ENCODE measurements at places on chromosomes 5 and 9.

GRCh38 chr9:312596-313320, 98.1 kb downstream of the DOCK8 start:
- no peak for DNase-seq

- no peak for DNase-seq
These were observed 42.3 kb upstream of the SEMA6A start for GRCh38 chr5:116616876-116617275.

GRCh38 chr9:89022001-89022759, 30.9 kb downstream of the S1PR3 start:
- DNase-seq: no peak

DNA sequence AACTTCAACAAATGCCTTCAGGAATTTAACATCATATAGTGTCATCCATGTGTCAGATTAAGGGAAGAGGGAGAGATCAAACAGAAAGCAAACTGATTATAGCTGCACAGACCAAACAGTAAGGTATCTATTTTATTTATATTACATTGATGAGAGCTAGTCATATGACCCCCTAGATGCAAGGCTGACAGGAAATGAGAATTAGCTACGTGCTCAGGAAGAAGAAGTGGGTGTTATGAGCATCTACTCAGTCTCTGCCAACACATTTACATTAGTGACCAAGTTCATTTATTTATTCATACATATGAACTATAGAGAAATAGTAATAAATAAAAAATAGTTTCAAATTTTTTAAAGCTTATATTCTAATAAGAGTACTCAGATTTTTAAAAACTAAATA, 787.3 kb downstream of the KCTD16 start:
- no peak for DNase-seq

DNA sequence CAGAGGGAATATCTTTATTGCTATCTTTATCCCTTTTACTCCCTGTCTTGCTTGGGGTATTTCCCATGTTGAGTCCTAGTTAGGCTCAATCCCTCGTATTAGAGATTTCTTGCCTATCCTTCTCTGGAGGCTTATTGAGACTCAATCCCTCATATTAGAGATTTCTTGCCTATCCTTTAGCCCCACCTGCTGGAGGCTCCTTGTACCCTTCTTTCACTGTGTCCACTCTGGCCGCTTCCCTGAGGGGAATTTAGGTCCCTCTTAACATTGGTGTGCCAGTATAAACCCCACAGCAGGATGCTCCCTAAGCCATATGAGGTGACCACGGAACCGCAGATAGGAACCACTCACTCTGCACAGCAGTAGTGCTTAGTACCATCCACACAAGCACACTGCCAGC, 110.7 kb upstream of the MAMDC2 start:
- no peak for DNase-seq

GRCh38 chr9:1747417-1747967, 267.7 kb upstream of the SMARCA2 start:
- DNase-seq: no peak

GRCh38 chr9:85408494-85408893, 333.3 kb downstream of the AGTPBP1 start:
- no peak for DNase-seq

DNA sequence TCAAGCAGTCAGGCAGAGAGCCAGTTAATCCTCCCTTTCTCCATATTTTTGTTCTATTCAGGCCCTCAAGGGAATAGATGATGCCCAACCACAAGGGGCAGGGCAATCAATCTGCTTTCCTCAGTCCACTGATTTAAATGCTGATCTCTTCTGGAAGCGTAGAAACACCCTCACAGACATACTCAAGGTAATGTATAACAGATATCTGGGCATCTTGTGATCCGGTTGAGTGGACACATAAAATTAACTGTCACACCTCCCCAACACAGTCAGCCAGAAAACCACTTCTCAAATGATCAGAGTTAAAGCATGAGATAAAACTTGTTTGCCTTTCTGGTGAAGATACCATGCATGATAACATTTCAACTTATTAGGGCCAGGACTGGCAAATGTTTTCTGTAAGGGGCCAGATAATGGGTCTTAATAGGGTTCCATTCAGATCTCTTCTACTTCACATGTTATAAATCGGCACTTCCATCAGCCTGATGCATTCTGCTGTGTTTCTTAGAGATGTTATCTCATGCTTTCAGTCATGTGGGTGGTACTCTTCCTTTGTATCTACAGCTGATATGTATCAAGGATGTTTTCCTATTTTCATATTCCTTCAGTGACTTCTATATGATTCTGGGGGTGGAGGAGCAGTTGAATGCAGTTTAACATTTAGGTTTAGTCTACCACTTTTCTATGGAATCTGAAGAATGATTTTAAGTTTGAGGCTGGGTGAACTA, 58.9 kb upstream of the CNTLN start:
- no peak for DNase-seq

DNA sequence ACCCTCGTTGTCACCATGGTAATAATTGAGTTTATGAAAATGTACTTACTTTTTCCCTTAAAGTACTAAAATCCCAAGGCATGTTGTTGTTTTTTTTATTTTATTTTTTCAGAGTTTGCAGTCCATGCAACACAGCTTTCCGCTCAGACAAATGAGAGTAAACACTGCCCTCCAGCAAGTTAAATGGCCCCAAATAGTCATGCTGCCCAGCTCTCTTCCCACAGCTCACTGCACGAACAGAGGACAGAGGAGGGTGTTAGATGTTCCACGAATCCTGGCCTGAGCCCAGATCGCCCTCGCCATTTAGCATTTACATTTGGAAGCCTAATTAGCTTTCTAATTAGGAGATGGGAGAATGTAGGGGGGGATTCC, 1.9 kb downstream of the NIM1K start:
- no peak for DNase-seq

- DNase-seq: no peak
These were observed 223.6 kb upstream of the EFNA5 start for GRCh38 chr5:107894361-107894760.

DNA sequence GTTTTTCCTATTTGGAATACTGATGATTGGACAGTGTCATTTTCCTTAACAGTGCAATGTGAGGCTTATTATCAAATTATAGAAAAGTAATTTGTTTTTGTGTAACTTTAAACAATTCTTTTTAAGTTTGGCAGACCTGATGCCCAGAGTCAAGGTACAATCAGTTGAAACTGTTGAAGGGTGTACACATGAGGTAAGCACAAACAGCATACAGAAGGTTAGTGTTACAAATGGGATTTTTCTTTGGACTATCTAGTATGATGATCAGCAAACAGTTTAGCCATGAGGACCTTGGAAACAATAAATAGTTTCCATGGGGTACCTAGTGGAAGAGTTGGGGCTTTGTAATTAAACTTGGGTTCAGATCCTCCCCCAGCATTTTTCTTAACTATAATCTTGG, 16.2 kb downstream of the MTREX start:
- no peak for DNase-seq

- DNase-seq: no peak
These were observed 99.9 kb downstream of the ICE1 start for GRCh38 chr5:5522336-5522735.

- DNase-seq: no peak
These were observed 343.2 kb downstream of the ACTL7B start for GRCh38 chr9:108512426-108513173.

DNA sequence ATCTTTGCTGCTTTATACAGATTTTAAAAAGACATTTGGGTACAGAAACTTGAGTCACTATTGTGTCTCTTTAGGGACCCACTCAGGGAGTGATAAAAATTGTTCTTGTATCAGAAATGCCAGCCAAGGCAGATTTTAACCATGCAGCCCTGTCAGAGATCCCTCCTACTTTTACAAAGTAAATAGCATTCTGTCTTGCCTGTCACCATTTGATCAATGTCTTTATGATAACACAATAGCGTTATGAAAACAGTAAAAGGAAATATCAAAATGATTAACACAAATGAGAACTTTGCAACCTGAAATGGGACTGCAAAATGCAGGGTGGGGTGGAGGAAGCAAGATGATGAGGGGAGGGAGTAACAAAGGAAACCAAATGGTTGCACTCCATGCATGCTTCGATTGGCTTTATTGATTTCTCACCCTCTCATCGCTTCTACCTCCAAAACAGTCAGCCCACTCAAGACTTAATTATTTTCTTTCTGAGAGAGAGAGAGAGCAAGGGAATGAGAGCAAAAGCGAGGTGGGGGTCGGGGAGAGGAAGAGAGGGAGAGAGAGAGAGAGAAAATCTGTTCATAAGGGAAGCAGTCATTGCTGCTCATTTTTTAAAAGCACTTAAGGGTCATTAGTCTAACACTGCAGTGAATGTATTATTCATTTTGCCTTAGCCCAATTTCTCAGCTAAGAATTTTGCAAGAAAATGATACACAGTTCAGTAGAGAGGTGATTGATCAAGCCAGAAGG, 576.5 kb downstream of the CSNK1G3 start:
- DNase-seq: no peak

DNA sequence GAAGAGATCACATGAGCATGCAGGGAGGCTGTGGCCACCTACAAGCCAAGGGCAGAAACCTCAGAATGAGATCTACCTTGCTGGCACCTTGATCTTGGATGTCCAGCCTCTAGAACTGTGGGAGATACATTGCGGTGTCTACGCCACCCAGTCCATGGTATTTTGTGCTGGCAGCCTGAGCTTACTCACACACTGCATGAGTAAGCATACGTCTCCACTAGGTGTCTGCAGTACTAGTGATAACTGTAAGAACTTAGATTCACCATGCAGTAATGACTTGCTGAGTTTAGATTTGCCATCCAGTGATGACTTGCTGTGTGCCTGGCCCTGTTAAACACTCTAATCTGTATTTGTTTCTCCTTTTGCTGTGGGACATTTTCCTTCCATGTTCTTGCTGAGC, 417.7 kb downstream of the GADD45G start:
- DNase-seq: no peak

DNA sequence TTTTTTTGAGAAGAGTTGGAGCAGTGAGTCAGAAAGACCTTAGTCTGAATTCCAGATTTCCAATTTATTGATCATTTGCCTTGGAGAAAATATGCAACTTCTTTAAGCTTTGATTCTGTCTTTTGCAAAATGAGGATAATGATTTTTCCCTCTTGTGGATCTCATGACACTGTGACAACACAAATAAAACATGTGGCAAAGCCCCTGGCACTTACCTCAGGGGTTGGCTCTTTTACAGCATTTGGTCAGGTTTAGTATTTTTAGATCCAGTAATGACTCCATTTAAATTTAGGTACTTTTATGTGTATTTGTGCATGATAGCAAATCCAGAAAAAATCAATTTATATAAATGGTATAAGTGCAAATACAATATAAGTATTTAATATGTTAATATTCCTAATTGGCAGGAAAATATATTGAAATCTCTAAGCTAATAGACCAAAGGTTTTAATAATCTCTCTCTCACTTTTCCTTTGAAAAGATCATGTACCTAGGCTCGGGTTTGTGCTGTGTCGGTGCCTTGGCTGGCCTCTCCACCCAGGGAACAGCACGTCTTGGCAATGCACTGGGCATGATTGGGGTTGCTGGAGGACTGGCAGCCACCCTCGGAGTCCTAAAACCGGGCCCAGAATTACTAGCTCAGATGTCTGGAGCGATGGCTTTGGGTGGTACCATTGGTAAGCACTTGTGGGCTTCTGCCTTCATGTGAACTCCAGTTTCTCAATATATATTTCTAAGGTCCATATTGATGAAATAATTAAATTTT, 49.7 kb downstream of the NNT start:
- DNase-seq: no peak

- no peak for DNase-seq
These were observed 189.8 kb upstream of the DAPK1 start for GRCh38 chr9:87307848-87308247.

- no peak for DNase-seq
These were observed 107.8 kb upstream of the GAS1 start for GRCh38 chr9:87054999-87055686.

DNA sequence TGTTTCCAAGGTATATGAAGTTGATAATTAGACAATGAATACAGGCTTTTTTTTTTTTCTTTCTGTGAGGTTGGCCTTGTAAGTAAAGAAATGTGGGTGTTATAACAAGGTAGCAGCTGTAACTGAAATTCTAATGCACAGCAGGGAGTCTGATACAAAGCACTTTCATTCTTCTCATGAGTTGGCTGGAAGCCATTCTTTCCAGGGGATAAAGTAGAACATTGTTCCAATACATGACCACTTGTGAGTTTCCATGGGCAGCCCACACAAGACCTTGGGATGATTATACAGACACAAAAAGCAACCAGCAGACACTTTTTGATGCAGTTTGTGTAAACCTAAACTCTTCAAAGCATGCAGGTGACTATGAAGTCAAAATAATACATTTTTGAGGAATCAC, 1785.9 kb upstream of the WWC1 start:
- DNase-seq: no peak

- no peak for DNase-seq
These were observed 21.1 kb downstream of the CARTPT start for GRCh38 chr5:71740015-71740753.

GRCh38 chr5:125236981-125237380, 490.5 kb upstream of the ZNF608 start:
- DNase-seq: no peak

- no peak for DNase-seq
These were observed 2.1 kb downstream of the SLC22A5 start for GRCh38 chr5:132371603-132371994.

- DNase-seq: no peak
These were observed 222.9 kb upstream of the FTMT start for GRCh38 chr5:121628783-121629182.

GRCh38 chr5:180823940-180824629, 21.5 kb upstream of the MGAT1 start:
- DNase-seq: no peak

DNA sequence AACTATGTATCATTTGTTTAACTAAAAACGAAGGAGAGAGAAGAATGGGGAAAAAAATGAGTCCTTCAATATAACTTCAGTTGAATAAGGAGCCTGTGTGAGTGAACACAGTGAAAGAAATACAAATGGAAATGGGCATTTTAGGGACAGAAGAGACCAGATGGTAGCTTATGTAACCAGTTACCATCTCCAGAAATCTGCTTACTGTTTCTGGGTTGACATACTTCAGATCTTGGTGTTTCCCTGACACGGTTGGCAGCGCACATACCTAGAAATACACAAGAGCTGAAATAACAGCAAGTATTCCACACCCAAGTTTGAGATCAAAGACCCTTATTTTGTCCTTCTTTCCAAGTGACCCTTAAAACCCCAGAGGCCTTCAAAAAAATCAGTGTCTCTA, 14.9 kb upstream of the GFRA3 start:
- DNase-seq: no peak

- DNase-seq: no peak
These were observed 584 bp downstream of the USP20 start for GRCh38 chr9:129835860-129836223.

- no peak for DNase-seq
These were observed 39.3 kb downstream of the SECISBP2 start for GRCh38 chr9:89357331-89358197.

GRCh38 chr9:38432922-38433510, 8.8 kb upstream of the IGFBPL1 start:
- DNase-seq: peak; percentile 19

- no peak for DNase-seq
These were observed 88.8 kb upstream of the SPOCK1 start for GRCh38 chr5:137587919-137588318.

All from KG1 (cell line).